ENCODE measurements at places on chromosomes 1 and 21. TPM values are rescaled to one million over a fixed set of nuclear protein-coding genes. Genes with fewer than 3 reads are reported as not detected.

HMGCL gene
- polyA plus RNA-seq: 32.6 TPM

APP gene
- polyA plus RNA-seq: 46.5 TPM

LIPI gene
- polyA plus RNA-seq: not detected

GRCh38 chr1:170471398-170472053 lies 60.4 kb upstream of the GORAB start:
- DNase-seq: no peak
- H3K36me3 ChIP-seq: no peaks in the 10 kb centered on the region
- no peaks in the 10 kb centered on the region for H3K27me3 ChIP-seq
- no peak overlapping the region for H3K27ac ChIP-seq

GRCh38 chr1:27554759-27555699 lies 48.9 kb downstream of the AHDC1 start:
- DNase-seq: no peak
- no peaks in the 10 kb centered on the region for H3K36me3 ChIP-seq
- H3K27me3 ChIP-seq: no peaks in the 10 kb centered on the region
- H3K27ac ChIP-seq: peak overlapping the region; percentile 78
- H3K4me3 ChIP-seq: no peak overlapping the region

Measured in spleen (tissue), 13 donors.